ENCODE measurements at places on chromosomes 1 and 21.
A peak's percentile ranks its signal among the peaks of the same experiment; 100 is the strongest.

- peaks cover 72% of the 10 kb centered on the region for H3K36me3 ChIP-seq
- peak; percentile 53 for DNase-seq
- peak overlapping the region; percentile 84 for H3K27ac ChIP-seq
- peak overlapping the region; percentile 60 for H3K4me3 ChIP-seq
- no peaks in the 10 kb centered on the region for H3K27me3 ChIP-seq
- peaks cover 90% of the 10 kb centered on the region for H3K4me1 ChIP-seq
Measured at GRCh38 chr1:8394456-8395321, 76.8 kb downstream of the SLC45A1 start.

DNA sequence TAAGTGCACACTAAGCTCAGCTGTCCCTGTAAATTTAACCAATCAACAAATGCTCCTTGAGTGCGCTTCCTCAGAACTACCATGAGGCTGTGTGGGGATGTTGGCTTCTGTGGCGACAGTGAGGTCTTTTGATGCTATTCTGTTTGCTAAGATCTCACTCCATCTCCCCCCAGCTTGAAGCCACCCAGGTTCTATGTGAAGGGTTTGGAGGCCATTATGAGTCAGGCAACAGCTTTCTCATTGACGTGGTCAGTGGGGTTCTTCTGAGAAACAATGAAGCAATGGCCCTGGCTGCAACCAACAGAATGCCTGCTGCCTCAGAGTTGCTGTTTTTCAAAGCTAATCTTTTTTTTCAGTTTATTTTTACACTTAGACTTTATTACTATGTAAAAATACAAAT lies 205.5 kb downstream of the PTBP2 start:
- H3K4me1 ChIP-seq, result no peaks in the 10 kb centered on the region
- no peak overlapping the region for H3K4me3 ChIP-seq
- H3K36me3 ChIP-seq, result no peaks in the 10 kb centered on the region
- no peaks in the 10 kb centered on the region for H3K27me3 ChIP-seq
- no peak for DNase-seq

DNA sequence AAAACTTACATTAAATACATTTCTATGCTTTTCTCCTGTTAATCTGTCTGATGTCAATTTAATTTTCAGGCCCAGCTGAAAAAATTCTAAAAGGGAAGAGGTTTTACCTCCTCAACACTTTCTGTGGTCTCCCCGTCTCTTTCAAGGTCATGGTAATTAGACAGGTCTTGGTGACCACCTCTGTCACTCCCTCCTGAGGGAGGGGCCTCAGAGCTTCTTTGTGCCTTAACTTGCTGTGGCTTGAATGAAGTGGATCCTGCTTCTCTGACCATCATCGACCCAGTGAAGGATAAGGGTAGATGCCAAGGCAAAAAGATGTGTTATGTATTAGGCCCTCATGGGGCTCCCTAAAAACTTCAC lies 40.8 kb upstream of the OSBPL9 start:
- no peak for DNase-seq
- no peak overlapping the region for H3K4me3 ChIP-seq
- peaks cover 20% of the 10 kb centered on the region for H3K4me1 ChIP-seq

GRCh38 chr1:22457836-22458235 lies 6.2 kb downstream of the ZBTB40 start:
- DNase-seq, result no peak
- H3K27me3 ChIP-seq, result no peaks in the 10 kb centered on the region
- H3K4me3 ChIP-seq, result no peak overlapping the region
- peaks cover 14% of the 10 kb centered on the region for H3K36me3 ChIP-seq

- no peak overlapping the region for H3K27ac ChIP-seq
- no peak overlapping the region for H3K4me3 ChIP-seq
- DNase-seq, result no peak
- H3K27me3 ChIP-seq, result peaks cover 5% of the 10 kb centered on the region
- no peaks in the 10 kb centered on the region for H3K4me1 ChIP-seq
Measured at GRCh38 chr1:185767508-185768120, 33.4 kb downstream of the HMCN1 start.

- H3K4me1 ChIP-seq, result peaks cover 6% of the 10 kb centered on the region
- no peaks in the 10 kb centered on the region for H3K36me3 ChIP-seq
- no peak overlapping the region for H3K4me3 ChIP-seq
- H3K27me3 ChIP-seq, result no peaks in the 10 kb centered on the region
Measured at GRCh38 chr1:27372808-27373690, 1.6 kb downstream of the FCN3 start.

- H3K4me1 ChIP-seq, result no peaks in the 10 kb centered on the region
- no peaks in the 10 kb centered on the region for H3K27me3 ChIP-seq
- DNase-seq, result no peak
Measured at GRCh38 chr1:183831311-183831710, 26.4 kb downstream of the RGL1 start.

DNA sequence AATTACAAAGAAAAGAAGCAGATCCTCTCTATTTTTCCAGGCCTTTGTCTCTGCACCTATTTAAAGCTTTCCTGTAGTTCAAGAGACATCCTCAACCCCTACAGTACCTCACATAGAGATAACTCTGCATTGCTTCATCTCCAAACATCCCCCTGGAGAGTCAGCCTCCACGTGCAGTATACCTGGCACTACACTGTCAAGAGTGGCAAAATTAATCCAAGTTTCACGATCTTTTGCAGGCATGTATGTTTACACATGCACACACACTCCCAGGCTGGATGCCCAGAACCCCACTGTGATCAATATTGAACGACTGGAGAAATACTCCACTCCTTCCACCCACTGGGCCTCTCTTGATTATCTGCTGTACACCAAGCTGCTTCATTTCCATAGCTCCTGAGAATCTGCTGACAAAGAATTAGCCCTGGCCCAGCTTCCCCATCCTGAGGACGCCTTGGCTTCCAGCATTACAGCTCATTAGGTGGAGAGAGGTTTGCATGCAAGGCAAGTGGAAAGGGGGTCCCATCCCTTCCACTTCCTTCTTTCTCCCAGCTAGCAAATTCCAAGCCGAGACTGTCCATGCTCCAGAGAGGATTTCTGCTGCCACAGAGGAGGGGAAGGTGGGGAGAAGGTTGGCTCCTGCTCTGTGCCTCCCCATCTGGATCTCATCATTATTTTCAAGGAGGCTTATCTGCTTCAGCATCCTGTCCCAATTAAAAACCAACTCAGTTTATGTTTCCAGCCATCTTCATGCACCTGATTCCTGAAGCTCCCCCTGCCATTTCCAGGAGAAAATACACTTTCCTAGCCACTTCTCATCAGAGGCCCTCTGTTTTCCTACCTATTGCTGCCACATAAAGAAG lies 66.5 kb upstream of the GOLT1A start:
- no peaks in the 10 kb centered on the region for H3K4me1 ChIP-seq
- H3K27ac ChIP-seq, result no peak overlapping the region
- H3K4me3 ChIP-seq, result no peak overlapping the region
- DNase-seq, result no peak

DNA sequence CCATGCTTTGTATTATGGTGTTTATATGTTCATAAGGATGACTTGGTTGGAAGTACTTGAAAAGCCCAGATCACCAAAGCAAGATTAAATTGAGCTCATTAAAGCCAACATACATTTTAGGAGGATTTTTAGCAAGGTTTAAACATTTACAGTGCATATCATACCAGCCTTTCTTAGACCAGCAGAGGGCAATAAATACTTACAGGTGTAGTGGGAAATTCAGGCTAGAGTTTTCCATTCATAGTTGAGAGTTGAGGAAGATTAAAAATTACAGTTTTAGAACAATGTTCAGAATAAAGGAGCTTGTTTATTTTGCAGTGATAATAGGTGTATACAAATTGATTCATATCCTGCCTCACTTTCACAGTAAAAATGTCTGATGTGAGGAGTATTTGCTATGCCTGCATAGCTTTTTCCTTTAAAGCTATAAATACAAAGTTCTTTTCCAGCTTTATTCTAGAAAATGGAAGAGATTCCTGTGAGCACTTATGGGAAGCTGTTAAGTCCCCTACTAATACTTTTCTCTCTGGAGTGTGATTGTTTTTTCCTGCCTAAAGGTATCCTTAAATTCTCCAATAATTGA lies 35.3 kb downstream of the DTL start:
- no peak overlapping the region for H3K4me3 ChIP-seq
- H3K27ac ChIP-seq, result no peak overlapping the region
- DNase-seq, result no peak
- H3K36me3 ChIP-seq, result peaks cover 92% of the 10 kb centered on the region

GRCh38 chr1:90175490-90176167 lies 180.7 kb downstream of the ZNF326 start:
- H3K27me3 ChIP-seq, result peaks cover 6% of the 10 kb centered on the region
- no peak overlapping the region for H3K27ac ChIP-seq
- H3K4me3 ChIP-seq, result no peak overlapping the region
- no peaks in the 10 kb centered on the region for H3K4me1 ChIP-seq

GRCh38 chr1:225253173-225253572 lies 174.7 kb downstream of the LBR start:
- H3K27me3 ChIP-seq, result peaks cover 11% of the 10 kb centered on the region
- DNase-seq, result no peak
- H3K36me3 ChIP-seq, result no peaks in the 10 kb centered on the region
- H3K27ac ChIP-seq, result no peak overlapping the region
- no peaks in the 10 kb centered on the region for H3K4me1 ChIP-seq
- no peak overlapping the region for H3K4me3 ChIP-seq

GRCh38 chr1:150760013-150760412 lies 5.6 kb downstream of the CTSS start:
- H3K27ac ChIP-seq, result no peak overlapping the region
- no peak overlapping the region for H3K4me3 ChIP-seq
- no peak for DNase-seq
- no peaks in the 10 kb centered on the region for H3K27me3 ChIP-seq
